ENCODE measurements at places on chromosomes 3 and 15.

GRCh38 chr3:39812537-39812936, 3.1 kb downstream of the MYRIP start:
- DNase-seq = no peak

GRCh38 chr15:38885001-38885400, 320.4 kb upstream of the RASGRP1 start:
- no peak for DNase-seq

GRCh38 chr3:146395164-146395563, 74.2 kb downstream of the PLSCR2 start:
- DNase-seq = no peak

DNA sequence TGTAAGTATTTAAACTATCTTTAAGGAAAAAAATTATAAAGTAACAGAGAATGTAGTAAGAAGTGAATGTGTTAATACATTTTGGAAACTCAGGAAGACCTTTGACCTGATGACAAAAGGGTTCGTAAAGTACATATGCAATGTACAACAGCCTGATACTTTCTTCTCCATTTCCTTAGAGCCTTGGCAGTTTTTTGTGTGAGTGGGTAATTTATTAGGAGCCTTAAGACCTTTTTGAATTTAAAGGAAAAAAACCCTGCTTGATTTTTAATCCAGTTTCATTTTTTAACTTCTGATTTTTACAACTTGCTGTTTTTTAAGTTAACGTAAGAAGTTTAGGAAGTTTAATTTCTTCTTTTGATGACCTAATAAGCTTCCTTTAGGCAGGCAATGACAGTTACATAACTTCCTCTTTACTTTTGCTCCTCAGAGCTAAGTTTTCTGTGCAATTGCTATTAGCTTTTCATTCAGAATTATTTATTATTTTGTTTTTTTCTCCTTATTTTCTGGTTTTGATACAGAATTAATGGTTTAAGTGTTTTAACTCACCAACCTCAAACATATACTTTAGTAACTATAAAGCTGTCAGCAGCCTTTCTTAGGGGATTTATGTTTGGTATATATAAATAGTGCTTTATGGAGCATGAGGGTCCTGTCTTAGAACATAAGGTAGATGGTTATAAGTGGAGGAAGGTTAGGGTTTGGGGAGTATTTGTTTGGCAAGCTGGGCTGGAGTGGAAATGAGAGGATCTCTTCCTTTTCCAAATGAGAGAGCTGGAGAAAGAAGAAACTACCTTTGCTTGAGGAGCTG, 35.2 kb downstream of the ARMC8 start:
- no peak for DNase-seq

DNA sequence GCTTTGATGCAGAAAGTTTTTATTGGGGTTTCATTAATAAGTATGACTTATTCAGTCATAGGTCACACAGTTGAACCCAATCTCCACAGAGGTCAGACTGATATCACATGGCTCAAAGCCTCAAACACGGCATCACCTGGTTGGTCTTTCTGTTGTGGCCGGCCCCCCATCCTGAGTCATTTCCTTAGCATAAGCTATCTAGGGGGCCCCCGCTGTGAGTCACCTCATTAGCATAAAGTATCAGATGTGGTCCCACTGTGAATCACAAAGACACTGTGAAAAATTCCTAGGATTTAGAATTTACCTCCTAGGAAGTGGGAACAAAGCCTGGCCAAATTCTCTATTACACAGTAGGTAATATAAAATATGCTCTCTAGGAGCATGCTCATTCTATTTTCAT, 502.2 kb downstream of the PYDC2 start:
- no peak for DNase-seq

GRCh38 chr15:36866896-36867295, 233.5 kb downstream of the MEIS2 start:
- no peak for DNase-seq

DNA sequence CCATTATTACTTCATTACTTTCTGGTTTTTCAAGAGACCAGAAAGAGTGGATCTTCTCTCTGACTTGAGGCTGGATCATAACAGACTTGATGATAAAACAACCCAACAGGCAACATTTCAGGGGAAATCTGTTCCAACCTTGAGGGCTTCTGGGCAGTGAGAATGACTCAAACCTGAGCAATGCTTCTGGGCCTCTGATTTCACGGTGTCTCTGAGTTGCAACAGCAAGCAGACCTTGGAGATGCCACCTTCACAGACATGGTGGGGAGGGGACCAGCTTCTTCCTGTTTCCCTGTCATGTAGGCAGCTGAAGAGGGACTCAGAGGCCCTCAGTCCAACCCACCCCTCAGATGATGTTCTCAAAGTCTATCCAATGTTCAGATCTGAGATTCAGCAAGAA, 104.0 kb downstream of the ABHD5 start:
- DNase-seq = no peak

GRCh38 chr3:52277972-52278509, 408 bp downstream of the WDR82 start:
- DNase-seq = no peak

DNA sequence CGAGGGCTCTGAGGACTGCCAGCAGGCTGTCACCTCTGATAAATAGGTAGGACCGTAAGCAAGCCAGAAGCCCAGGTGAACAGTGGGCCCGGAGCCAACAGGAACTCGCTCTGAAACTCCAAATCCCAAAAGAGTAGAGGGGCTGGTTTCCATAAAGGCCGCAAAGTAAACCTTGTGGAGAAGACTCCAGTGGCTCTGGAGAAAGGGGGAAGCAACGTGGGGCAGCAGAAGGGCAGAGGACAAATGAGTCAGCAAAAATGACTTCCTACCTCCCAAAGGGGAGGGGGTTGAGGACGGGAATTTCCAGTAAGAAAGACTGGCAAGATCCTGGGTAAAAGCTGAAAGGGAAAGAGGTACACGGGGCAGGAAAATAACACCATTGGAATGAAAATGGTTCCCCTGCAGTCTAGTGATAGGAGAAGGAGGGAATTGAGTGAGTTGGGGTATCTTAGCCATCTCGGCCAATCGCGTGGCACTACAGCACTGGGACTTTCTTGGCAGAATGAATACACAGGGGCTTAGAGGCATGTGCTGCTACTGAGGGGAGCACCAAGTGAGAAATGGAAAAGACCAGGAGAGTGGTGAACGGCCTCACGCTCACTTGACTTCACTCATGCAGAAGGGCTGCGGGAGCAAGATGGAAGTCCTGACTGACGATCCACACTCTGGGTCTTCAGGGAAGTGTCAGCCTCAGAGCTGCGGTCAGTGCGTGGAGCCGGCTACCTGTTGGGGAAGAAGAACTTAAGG, 33.2 kb downstream of the BMF start:
- no peak for DNase-seq

DNA sequence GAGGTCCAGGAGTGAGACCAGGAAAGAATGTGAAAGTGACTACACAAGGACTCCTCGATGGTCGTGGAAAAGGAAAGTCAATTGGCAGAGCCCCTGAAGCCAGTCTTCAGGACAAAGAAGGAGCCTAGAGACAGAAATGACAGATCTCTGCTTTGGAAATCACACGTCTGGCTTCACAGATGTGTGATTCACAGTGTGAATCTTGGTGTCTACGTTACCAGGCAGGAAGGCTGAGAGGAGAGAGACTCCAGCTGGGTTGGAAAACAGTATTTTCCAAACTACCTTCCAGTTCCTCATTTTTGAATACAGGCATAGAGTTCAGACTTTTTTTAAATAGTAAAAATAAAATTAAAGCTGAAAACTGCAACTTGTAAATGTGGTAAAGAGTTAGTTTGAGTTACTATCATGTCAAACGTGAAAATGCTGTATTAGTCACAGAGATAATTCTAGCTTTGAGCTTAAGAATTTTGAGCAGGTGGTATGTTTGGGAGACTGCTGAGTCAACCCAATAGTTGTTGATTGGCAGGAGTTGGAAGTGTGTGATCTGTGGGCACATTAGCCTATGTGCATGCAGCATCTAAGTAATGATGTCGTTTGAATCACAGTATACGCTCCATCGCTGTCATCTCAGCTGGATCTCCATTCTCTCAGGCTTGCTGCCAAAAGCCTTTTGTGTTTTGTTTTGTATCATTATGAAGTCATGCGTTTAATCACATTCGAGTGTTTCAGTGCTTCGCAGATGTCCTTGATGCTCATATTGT, 6.0 kb downstream of the CCR2 start:
- no peak for DNase-seq

GRCh38 chr15:87038404-87038803, 958.7 kb downstream of the AGBL1 start:
- no peak for DNase-seq

GRCh38 chr3:120497336-120497735, 46.5 kb upstream of the FSTL1 start:
- no peak for DNase-seq

DNA sequence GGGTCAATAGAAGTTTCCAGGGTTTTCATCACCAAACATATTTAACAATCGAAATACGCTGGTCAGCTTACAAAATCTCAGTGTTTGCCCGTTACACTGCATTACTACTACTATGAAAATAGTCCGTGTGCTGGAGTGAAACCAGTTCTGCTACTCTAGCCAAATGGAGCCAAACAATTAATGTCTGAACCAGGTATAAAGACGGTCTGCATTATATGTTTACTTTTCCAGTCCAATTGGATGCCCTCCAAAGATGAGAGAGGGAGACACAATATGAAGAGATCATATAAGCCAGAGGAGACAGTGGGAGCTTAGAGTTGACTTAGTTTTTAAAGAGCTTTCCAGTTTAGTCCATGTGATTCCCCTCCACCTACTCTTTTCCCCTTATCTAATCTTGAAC, 6.3 kb upstream of the DUT start:
- DNase-seq = no peak

GRCh38 chr3:61667814-61668213, 106.4 kb downstream of the PTPRG start:
- no peak for DNase-seq

DNA sequence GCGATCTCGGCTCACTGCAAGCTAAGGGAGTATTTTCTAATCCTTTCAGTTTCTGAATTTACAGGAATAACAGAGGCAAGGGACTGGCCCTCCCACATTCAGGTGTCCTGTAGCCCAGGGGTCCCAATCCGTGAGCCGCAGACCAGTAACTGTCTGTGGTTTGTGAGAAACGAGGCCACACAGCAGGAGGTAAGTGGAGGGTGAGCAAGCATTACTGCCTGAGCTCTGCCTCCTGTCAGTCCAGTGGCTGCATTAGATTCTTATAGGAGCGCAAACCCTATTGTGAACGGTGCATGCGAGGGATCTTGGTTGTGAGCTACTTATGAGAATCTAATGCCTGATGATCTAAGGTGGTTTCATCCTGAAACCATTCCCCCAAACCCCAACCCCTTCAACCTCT, 5.0 kb upstream of the IL17RC start:
- no peak for DNase-seq

DNA sequence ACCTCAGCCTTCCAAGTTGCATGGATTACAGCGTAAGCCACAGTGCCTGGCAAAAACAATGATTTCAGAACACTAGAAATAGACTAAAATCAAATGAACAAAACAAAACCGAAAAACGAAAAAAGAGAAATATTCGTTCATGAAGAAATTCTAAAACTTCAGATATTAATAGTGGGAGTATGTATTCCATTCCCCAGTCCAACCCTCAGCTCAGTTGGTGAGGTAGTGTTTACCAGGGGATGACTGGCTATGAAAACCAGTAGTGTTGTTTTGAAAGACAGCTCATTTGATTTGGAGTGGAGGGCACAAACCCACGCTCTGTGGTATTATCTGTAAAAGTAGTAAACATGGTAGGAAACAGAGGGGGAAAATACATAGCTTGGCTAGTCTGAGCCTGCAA, 6.8 kb upstream of the SNRK start:
- no peak for DNase-seq

DNA sequence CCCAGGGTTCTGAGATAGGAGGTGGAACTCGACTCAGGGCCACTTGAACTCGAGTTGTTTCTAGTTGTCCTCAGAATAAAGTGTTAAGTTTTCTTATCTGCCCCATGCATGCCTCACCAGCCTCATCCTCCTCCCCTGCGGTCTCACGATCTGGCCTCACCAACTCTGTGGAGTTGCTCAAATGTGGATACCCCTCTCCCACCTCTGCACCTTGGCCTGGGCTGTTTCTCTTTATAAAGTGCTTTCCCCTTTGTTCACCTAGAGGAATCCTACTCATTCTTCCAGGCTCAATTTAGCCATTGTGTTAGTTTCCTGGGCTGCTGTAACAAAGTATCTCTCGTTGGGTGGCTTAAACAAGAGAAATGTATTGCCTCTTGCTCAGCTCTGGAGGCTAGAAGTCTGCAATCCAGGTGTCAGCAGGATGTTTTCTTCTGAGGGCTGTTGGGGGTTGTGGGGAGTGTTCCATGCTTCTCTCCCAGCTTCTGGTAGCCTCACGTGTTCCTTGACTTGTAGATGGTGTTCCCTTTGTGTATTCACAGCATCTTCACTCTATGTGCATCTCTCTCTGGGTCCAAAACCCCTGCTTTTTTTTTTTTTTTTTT, 100.7 kb downstream of the MEX3B start:
- DNase-seq = no peak

- no peak for DNase-seq
Observed at GRCh38 chr15:58830556-58830955, 59.5 kb downstream of the MINDY2 start.

- no peak for DNase-seq
Observed at GRCh38 chr3:132822266-132822665, 100.1 kb upstream of the NPHP3 start.

DNA sequence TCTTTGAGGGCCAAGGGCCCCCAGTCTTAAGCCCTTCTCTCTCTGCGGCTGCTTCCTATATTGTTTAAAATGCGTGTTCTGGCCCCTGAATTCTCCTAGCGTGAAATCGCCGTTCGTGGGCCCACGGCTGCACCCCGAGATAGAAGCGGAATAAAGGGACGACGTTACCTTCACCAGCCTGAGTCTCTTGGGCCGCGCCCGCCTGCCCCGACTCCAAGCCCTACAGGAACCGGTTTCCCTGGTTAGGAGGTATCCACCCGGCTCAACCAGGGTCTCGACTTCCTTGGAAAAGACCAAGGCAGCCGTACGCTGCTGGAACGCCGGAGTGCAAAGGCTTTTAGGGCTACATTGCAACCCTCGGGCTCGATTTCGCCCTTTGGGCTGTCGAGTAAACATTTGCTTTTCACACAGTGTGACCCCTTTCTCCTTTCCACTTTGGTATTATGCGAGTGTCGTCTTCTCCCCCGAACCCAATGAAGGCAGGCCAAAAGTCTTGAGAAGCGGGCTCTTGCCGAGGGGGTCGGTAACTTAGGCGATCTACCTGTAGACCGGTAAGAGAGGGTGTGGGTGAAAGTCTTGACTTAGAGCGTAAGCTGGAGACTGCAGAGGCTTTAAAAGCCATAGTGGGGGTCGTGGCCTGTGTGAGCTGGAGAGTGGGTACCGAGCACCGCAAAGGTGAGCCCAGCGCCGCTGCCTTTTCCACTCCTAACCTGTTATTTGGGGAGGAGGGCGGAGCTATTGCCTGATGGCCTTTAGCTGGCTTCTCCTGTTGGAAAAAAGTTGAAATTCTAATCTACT, 2.0 kb downstream of the TRIM71 start:
- DNase-seq = no peak

DNA sequence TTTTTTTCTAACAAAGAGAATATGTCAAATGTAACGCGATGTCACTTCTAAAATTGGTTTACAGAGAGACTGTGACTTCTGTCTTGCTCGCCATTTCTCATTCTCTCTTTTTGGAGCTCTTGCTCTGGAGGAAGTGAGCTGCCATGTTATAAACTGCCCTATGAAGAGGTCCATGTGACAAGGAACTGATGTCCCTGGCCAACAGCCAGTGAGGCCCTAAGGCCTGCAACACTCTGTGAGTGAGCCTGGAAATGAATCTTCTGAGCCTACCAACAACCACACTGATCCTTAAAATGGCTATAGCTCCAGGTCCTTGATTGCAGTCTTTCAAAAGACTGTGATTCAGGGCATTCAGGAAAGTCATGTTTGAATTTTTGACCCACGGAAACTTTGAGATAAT, 49.9 kb downstream of the NMD3 start:
- DNase-seq = no peak
